ENCODE measurements at places on chromosomes 7 and 10.

DNA sequence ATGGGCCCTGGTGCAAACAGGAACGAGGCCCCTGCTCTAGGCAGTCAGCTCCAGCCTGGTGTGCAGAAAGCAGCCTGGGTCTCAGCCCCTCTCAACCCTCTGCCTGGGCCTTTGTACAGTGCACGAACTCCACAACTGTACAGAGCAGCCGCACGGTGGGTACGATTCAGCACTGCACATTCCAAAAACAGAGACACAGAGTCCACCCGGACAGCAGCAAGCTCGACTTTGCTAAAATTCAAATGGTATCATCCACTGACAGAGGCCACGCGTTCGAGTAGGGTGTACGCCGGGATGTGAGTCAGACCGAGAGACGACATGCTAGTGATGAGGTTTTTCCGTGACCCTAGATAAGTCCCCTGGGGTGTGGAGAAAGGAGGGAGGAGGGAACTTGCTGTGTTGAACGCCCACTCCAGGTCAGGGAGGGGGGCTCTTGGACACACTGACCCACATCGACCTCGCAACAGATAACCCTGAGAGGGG lies 65.6 kb upstream of the PDGFA start:
- no peak for DNase-seq

DNA sequence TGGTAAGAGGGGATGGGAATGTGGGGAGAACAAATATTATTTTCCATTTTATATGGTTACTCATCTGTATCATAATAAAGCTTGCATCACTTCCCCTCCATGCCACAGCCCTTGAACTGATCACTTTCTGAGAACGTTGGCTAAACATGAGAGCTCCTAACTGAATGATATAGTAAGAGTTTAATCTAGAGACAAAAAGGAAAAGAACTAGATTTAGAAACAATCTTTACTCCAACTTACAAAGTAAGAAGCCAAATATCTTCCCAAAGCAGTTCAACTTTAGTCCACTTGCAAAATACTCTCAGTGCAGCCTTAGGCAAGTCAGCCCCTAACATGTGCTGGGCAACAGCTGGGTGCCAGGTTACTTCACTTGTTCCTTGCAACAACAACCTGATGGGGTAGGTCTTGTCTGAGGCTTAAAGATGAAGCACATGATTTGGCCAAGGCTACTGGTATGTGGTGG lies 20.3 kb downstream of the SMURF1 start:
- no peak for DNase-seq

GRCh38 chr7:112540839-112541577 lies 60.2 kb downstream of the LSMEM1 start:
- DNase-seq: no peak

DNA sequence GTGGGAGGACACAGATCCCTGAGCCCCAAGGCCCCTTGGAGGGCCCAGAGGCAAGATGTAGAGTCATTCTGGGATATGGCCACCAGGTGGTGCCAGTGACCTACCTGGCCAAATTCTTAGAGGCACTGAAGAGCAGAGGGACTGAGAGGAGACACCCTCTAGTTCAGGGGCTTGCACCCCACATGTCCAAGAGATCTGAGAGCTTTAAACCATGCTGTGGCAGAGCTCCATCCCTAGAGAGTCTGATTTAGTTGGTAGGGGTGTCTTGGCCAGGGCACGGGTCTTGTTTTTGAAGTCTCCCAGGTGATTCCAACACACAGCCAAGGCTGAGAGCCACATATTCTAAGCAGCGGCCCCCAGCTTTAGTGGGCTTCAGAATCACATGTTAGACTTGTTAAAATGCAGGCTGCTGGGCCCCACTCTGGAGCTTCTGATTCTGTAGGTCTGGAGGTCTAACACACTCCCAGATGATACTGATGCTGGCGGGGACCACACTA lies 52.5 kb downstream of the PRF1 start:
- peak; percentile 86 for DNase-seq

DNA sequence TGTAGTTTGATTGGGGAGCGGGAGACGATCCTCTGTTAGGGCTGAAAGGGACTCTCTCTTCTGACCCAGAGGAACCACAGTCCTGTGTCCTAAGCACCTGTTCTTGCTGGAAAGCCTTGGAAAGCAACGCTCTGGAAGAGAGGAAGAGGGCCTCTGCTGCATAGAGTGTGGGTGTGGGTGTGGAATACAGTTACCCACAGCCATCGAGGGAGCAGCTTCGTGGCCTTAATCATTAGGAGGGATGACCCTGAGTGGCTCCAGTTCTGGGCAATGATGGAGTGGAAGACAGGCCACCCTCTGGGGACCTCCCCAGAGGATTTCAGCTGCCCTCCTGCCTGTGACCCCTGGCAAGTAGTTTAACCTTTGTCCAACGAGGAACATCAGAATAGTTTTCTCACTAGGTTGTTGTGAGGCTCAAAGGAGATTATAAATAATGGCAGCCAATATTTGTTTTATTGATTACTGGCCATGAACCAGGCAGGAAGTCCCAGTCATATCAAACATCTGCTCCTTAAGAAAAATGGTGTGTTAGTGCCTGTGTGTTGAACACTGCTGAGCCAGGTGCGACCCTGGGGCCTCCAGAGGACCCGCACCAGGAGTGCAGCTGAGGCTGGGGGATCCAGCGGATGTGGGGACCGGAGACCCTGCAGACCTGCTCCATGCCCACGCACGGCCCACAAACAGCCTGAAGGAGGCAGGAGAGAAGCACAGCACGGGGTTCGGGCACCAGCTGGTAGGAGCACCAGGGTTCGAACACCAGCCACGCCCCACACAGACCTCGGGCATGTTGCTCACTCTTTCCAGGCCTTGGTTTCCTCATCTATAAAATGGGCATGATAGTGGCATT lies 35.6 kb downstream of the FAM241B start:
- no peak for DNase-seq

DNA sequence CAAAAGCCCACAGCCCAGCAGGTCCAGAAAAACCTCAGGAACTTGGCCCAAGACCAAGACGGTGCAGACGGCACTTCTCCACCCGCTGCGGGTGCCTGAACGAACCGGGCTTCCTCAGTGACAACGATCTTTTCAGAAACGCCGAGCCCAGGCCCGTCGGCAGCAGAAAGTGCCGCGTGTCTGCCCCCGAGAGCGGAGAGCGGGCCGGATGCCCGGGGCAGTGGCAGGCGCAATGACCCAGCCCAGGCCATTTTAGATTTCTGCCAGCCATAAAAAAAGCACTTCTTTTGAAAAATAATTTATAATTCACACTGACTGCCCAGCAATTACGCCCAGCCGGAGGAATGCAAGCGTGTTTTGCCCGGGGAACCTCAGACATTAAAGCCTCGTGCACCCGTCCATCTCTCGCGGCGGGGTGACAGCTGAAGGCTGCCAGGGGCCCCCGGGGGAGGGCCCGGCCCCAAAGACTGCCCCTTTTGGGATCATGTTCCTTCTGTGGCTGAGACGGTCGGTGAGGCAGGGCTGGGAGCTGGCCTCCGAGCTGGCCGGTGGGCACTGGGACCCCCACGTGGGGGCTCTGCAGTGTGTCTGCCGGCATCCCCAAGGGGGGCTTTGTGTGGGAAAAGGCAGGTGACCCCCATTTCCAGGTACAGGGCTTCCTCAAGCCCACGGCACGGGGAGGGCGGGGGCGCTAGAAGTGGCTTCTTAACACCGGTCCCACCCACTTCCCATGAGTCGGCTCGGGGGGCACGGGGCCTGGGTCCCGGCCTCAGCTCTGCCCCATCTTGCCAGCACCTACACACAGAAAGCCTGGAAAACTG lies 71.3 kb upstream of the PDGFA start:
- no peak for DNase-seq

GRCh38 chr10:102410429-102411073 lies 8.0 kb downstream of the PSD start:
- no peak for DNase-seq

GRCh38 chr10:21637795-21638194 lies 103.8 kb downstream of the MLLT10 start:
- no peak for DNase-seq

DNA sequence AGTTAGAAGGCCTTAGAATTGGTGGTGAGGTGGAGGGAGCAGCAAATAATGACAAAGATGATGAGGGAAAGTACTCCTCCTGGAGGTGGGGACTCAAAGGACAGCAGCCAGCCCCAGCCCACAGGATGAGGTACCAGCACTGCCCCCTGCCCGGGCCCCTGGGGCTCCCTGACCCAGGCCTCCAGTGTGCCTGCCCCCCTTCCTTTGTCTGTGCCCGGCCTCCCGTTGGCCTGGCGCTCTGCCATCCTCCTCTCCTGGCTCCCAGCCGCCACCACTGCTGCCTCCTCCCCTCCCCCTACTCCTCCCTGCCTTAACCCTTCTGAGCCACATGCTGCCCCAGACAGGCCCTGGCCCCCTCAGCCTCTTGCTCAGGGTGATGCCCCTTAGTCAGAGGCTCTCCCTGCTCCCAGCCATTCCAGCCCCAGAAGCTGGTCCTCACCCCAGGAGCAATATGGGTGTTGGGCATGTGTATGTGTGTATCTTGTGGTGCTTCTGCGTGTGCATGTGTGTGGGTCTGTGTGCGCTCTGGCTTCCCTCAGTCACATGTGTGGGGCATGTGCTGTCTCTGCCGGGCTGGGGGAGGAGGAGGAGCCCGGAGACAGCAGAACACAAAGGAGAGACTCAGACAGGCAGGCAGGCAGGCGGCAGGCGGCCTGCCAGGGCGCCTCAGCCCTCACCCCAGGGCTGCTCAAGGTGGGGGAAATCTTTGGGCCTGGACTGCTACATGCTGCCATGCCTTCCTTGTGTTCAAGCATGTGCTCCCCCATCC lies 2.6 kb downstream of the LDB1 start:
- DNase-seq: peak; percentile 76

- DNase-seq: no peak
Measured at GRCh38 chr10:71528371-71529206, 131.9 kb downstream of the CDH23 start.

DNA sequence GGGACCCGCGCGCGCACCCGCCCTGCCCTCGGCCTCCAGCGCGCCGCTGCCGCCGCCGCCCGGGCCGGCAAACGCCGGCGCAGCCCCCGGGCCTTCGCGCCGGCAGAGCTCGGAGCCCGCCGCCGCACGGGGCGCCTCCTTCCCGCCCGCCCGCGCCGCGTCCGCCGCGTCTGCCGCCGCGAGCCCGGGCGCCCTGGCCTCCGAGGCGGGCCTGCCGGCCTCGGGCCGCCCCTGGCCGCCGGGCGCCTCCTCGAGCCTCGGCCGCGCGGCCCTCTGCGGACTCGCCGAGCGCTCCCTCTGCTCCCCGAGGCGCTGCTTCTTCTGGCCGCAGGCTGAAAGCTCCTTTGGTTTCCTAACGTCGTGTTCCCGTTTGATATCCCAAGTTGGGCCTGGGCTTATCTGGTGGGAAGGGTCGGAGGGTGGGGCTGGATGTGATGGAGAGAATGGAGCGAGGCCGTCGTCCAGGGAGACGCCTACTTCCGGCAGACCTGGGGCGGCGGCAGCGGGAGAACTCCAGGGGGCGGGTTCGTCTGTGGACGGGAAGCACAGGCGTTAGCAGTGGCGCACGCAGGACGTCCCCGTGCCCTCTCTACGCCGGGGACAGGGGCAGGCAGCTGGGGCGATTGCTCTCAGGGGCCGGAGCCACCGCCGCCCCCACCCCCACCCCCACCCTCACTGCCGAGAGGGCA lies 221.0 kb downstream of the PHTF2 start:
- peak; percentile 92 for DNase-seq

DNA sequence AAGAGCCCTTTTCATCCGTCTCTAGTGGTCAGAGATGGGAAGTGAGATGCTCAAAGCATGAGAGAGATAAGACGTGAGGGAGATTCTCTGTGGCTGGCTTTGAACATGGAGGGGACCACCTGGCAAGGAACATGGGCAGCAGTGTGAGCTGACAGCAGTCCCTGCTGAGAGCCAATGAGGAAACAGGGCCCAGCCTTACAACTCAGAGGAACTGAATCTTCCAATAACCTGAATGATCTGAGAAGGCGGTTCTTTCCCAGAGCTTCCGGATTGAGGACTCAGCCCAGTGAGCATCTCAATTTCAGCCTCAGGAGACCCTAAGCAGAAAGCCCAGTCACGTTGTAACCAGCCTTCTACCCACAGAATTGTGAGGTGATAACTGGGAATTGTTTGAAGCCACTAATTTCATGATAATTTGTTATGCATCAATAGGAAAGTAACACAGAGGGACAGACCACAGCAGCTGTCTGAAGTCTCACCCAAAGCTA lies 33.9 kb upstream of the IKZF1 start:
- no peak for DNase-seq

- DNase-seq: no peak
Measured at GRCh38 chr10:124225029-124225466, 131.7 kb upstream of the CHST15 start.

GRCh38 chr10:100508691-100509150 lies 10.9 kb downstream of the SEC31B start:
- DNase-seq: peak; percentile 65

DNA sequence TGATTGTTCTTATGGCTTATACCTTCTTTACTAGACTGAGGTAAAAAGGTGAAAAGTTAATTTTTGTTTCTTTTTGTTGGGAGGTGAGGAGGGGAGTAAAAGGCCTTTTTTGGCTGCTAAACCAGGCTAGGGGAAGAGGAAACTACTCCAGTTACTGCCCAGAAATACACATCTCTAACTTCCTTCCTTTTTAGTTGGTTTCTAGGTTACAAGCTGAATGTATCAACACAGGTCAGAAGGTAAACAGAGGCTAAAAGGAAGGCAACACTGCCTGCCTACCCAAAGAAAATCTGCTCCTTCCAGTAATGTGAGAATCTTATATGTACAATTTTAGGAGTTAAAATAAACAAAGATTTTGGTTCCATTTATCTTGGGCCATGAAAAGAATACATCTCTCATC lies 140.4 kb downstream of the NRBF2 start:
- DNase-seq: no peak

- DNase-seq: no peak
Measured at GRCh38 chr7:128681794-128682537, 9.9 kb downstream of the GARIN1A start.

DNA sequence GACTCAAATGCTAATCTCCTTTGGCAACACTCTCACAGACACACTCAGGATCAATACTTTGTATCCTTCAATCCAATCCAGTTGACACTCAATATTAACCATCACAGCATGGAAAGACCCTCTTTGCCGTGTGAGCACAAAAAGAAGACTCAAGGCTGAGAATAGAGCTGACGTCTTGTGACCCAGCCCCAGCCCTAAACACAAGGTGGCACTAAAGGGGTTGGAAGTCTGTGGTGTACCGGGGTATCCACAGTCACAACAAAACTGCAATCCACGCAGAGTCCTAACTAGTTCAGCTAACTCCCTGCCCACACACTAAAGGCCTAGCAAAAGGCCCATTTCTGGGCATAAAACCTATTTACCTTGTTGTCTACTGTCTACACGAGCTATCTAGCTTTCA lies 200.1 kb downstream of the ACTR3B start:
- no peak for DNase-seq

GRCh38 chr10:108989976-108990375 lies 933.3 kb downstream of the XPNPEP1 start:
- DNase-seq: no peak

GRCh38 chr7:37601321-37601720 lies 82.2 kb upstream of the GPR141 start:
- no peak for DNase-seq
